ENCODE measurements at places on chromosomes 11 and 22. TPM values are rescaled to one million over a fixed set of nuclear protein-coding genes. Genes with fewer than 3 reads are reported as not detected.

GRCh38 chr11:32434356-32435151 lies 785 bp downstream of the WT1 start:
- peak; percentile 41 for DNase-seq

- DNase-seq: no peak
Observed at GRCh38 chr11:106132582-106133354, 55.3 kb downstream of the AASDHPPT start.

GRCh38 chr22:29689880-29690213 lies 30.0 kb upstream of the CABP7 start:
- DNase-seq: peak; percentile 75

- DNase-seq: no peak
Observed at GRCh38 chr11:28767574-28767973, 659.4 kb downstream of the METTL15 start.

- DNase-seq: no peak
Observed at GRCh38 chr11:17873586-17873985, 139.0 kb downstream of the KCNC1 start.

IFITM10 gene
- total RNA-seq: not detected

All from stomach (tissue), 19 donors.